Tibial artery (tissue), 4 donors: ENCODE measurements at places on chromosomes 7 and 10.
A peak's percentile ranks its signal among the peaks of the same experiment; 100 is the strongest.

- no peaks in the 10 kb centered on the region for H3K27me3 ChIP-seq
- no peaks in the 10 kb centered on the region for H3K36me3 ChIP-seq
- H3K4me1 ChIP-seq = no peaks in the 10 kb centered on the region
- no peak for DNase-seq
Observed at GRCh38 chr7:107721286-107721685, 22.7 kb upstream of the CBLL1 start.

DNA sequence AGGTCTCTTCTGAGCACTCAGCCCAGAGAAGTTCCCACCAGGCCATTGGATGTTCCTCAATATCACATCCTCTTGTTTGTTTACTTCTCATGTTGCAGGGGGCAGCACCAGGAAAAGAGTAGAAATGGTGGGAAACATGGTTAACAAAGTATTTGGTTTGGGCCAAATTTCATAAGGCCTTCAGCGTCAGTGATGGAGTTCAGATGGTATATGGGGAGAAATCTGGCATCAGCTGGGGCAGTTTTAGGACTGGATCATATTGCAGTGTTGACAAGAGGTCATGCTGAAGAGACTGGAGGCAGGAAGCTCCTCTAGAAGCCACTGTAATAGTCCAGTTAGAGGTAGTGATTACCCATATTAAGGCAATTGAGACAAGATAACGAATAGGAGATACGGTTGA is 200.0 kb downstream of the WDR11 start:
- no peak for DNase-seq
- no peak overlapping the region for H3K27ac ChIP-seq
- no peak overlapping the region for H3K4me3 ChIP-seq
- H3K36me3 ChIP-seq = no peaks in the 10 kb centered on the region
- H3K4me1 ChIP-seq = no peaks in the 10 kb centered on the region

DNA sequence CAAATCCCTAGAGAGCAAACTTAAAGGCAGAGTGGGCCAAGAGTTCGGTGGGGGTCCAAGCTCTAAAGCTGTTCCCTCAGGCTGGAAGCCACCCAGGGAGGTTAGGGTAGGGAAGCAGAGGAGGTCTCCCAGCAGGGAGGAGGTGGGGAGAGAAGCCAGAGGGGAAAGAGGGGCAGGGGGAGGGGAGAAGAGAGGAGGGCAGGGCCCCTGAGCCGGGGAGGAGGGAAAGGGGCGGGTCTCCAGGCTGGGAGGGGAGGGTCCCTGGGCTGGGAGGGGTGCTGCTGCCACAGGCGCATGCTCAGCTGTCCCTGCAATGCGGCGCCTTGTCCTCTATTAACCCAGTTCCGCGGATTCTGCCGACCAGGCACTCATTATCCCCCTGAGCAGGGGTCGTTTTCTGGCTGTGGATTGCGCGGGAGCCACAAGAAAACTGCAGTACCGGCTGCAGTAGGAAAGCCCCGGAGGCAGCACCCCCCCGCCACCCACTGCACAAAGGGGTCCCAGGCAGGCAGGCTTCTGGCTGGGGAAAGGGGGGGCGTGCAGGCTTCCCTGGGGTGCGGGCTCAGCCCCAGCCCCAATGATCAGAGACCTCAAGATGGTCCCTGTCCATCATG is 49.3 kb downstream of the CAMK2B start:
- H3K27ac ChIP-seq = no peak overlapping the region
- H3K4me1 ChIP-seq = no peaks in the 10 kb centered on the region
- DNase-seq = peak; percentile 48
- peaks cover 11% of the 10 kb centered on the region for H3K27me3 ChIP-seq
- no peaks in the 10 kb centered on the region for H3K36me3 ChIP-seq

GRCh38 chr10:121064491-121064890 is 213.3 kb downstream of the WDR11 start:
- no peak for DNase-seq
- H3K36me3 ChIP-seq = no peaks in the 10 kb centered on the region
- H3K27me3 ChIP-seq = no peaks in the 10 kb centered on the region
- no peak overlapping the region for H3K27ac ChIP-seq
- H3K4me3 ChIP-seq = no peak overlapping the region

DNA sequence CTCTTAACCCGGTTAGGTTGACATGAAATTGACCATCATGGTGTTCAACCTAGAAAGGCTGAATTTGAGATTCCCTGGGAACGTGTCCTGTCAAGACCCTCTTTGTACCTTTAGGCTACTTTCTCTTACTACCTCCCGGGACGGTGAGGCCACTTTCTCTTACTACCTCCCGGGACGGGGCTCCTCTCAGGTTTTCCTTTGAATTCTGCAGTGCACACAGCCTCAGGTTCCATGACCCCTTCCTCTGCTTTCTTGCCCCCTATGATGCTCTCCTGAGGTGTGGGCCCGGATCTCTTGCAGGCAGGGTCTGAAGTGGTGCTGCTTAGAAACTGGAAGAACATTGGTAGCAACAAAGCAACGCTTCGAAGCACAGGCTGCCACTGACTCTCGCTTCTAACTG is 155.3 kb downstream of the CAMK1D start:
- no peaks in the 10 kb centered on the region for H3K27me3 ChIP-seq
- peak; percentile 33 for DNase-seq
- no peak overlapping the region for H3K4me3 ChIP-seq
- H3K4me1 ChIP-seq = peaks cover 14% of the 10 kb centered on the region

- no peak overlapping the region for H3K4me3 ChIP-seq
- peak overlapping the region; percentile 87 for H3K27ac ChIP-seq
- no peaks in the 10 kb centered on the region for H3K27me3 ChIP-seq
- H3K36me3 ChIP-seq = no peaks in the 10 kb centered on the region
- DNase-seq = no peak
- H3K4me1 ChIP-seq = peaks cover 70% of the 10 kb centered on the region
Observed at GRCh38 chr7:120993553-120994191, 5.2 kb downstream of the CPED1 start.

- H3K27me3 ChIP-seq = no peaks in the 10 kb centered on the region
- H3K36me3 ChIP-seq = no peaks in the 10 kb centered on the region
- H3K27ac ChIP-seq = no peak overlapping the region
- H3K4me1 ChIP-seq = peaks cover 19% of the 10 kb centered on the region
- DNase-seq = no peak
Observed at GRCh38 chr7:135792363-135792668, 43.7 kb upstream of the FAM180A start.

- no peak for DNase-seq
- H3K36me3 ChIP-seq = no peaks in the 10 kb centered on the region
- H3K4me1 ChIP-seq = no peaks in the 10 kb centered on the region
- no peaks in the 10 kb centered on the region for H3K27me3 ChIP-seq
Observed at GRCh38 chr10:105763611-105764010, 1122.5 kb downstream of the SORCS3 start.

DNA sequence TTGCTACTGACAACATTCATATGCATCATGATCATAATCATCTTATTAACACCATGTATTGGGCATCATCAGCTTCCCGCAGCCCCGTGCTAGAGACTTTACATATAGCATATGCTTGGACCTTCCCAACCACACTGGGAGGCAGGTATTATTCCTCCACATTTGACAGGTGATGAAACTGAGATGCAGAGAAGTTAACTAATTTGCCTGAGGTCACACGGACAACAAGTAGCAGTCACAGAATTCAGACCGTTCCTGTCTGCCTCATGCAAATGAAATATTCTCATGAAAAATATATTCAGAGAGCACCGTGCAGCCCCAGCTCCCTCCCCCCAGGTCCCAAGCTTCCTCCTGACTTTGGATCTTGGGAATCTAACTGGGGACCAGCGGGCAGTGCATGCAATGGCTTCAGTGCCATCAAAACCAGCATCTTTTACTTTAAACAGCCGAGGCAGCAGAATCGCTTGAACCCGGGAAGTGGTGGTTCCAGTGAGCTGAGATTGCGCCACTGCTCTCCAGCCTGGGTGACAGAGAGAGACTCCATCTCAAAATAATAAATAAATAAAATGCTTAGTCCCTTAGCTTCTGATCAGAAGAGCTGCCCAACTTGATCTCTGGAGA is 112.2 kb upstream of the GPR26 start:
- no peaks in the 10 kb centered on the region for H3K36me3 ChIP-seq
- DNase-seq = no peak
- no peaks in the 10 kb centered on the region for H3K4me1 ChIP-seq
- H3K27ac ChIP-seq = no peak overlapping the region
- H3K27me3 ChIP-seq = peaks cover 44% of the 10 kb centered on the region
- no peak overlapping the region for H3K4me3 ChIP-seq

DNA sequence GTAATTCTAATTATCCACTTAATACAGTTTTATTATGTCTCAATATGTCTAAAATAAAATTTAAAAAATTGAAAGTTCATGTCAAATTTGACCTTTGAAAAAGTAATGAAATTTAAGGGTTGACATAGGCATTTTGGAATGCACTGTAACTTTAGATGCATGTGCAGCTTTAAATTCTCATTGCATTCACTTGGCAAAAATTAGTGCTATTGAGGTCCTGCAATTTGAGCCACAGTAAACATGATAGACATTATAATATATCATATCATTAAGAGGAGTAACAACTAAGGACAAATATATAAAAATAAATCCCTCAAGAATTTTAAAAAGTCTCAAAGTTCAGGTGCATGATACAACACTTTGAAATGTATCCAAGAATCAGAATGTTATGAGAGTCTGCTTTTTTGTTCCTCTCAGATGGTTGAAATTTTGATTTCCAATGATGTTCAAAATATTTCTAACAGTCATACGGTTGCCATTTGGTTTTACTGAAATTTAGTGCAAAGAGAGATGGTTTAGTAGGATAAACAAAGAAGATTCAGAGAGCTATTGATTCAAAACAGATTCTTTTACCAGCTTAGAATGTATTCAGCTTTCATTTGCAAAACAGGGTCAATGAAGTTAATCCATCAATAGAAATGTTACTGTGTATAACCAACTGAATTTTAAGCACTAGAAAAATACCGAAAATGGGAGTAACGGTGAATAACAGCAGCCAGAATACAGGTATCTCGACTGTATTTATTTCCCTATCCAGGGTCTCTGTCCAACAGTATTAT is 71.8 kb downstream of the SEMA3A start:
- no peak for DNase-seq
- H3K4me3 ChIP-seq = no peak overlapping the region
- H3K27ac ChIP-seq = no peak overlapping the region
- no peaks in the 10 kb centered on the region for H3K27me3 ChIP-seq
- no peaks in the 10 kb centered on the region for H3K36me3 ChIP-seq

- no peak overlapping the region for H3K27ac ChIP-seq
- H3K4me1 ChIP-seq = no peaks in the 10 kb centered on the region
- no peaks in the 10 kb centered on the region for H3K27me3 ChIP-seq
Observed at GRCh38 chr7:13017333-13017857, 330.0 kb downstream of the ARL4A start.

GRCh38 chr7:82204694-82205093 is 238.9 kb downstream of the CACNA2D1 start:
- no peaks in the 10 kb centered on the region for H3K36me3 ChIP-seq
- no peak overlapping the region for H3K27ac ChIP-seq
- peak; percentile 45 for DNase-seq

DNA sequence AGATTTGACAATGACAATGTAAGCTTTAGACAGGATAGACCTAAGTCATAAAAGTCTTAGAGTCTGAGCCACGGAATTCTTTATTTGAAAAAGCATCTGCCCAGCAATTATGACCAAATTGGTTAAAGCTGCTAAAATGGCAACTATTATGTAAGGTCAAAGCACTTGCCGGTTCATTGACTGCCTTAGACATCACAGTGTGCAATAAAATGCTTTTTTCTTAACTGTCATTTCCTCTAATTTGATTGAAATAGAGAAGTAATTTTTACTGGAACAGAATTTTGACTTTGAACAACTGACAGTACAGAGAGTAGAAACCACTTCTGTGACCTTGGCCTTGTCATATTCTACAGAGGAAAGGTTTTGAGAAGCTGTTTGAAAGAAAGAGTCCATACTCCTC is 142.9 kb downstream of the THSD7A start:
- H3K27ac ChIP-seq = no peak overlapping the region
- no peaks in the 10 kb centered on the region for H3K4me1 ChIP-seq
- H3K27me3 ChIP-seq = no peaks in the 10 kb centered on the region
- H3K4me3 ChIP-seq = no peak overlapping the region
- no peak for DNase-seq

GRCh38 chr7:140042386-140042670 is 20.4 kb downstream of the PARP12 start:
- H3K27ac ChIP-seq = no peak overlapping the region
- DNase-seq = no peak
- peaks cover 4% of the 10 kb centered on the region for H3K4me1 ChIP-seq
- no peaks in the 10 kb centered on the region for H3K27me3 ChIP-seq
- peaks cover 25% of the 10 kb centered on the region for H3K36me3 ChIP-seq
- no peak overlapping the region for H3K4me3 ChIP-seq

GRCh38 chr10:30736685-30737232 is 107.2 kb upstream of the LYZL2 start:
- H3K4me3 ChIP-seq = no peak overlapping the region
- no peaks in the 10 kb centered on the region for H3K4me1 ChIP-seq
- H3K27ac ChIP-seq = peak overlapping the region; percentile 64
- no peaks in the 10 kb centered on the region for H3K27me3 ChIP-seq
- DNase-seq = peak; percentile 90
